ENCODE measurements at places on chromosomes 2 and 18.
A peak's percentile ranks its signal among the peaks of the same experiment; 100 is the strongest.

DNA sequence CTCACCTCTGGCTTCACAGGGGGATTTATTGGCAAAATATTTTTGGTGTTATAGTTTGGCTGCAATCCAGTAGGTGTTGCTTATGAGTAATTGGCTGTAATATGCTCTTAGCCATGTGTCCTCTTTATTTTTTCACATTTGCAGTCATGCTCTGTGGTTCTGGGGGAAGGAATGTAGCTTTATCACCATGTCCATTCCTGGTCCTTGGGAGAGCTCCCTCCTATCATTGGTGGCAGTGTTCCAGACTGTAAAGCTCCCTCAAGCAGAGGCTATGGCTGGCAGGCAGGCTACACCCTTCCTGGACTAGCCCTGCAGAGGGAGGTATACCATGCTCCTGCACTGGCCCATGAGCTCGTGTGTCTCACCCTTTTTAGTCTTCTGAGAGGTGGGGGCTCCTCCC lies 120.0 kb upstream of the FSIP2 start:
- no peak for DNase-seq

DNA sequence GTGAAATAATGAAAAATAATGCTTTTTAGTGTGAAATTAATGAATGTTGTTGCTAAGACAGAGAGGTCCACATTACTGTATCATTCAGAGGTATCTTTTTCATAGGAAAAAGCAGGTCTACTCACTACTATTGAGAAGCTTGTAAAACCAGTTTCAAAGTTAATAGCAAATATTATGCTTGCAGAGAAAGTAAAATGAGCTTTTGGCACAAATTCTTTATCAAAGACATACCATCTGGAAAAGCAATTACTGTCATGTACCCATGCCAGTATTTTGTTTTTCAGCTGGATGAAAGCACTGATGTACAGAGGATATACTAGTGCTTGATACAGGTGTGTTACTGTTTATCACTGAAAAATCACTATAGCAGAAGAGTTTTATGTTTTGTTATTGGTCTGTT lies 77.5 kb downstream of the NCOA1 start:
- DNase-seq: no peak

GRCh38 chr2:236960531-236960930 lies 125.2 kb upstream of the COPS8 start:
- no peak for DNase-seq

DNA sequence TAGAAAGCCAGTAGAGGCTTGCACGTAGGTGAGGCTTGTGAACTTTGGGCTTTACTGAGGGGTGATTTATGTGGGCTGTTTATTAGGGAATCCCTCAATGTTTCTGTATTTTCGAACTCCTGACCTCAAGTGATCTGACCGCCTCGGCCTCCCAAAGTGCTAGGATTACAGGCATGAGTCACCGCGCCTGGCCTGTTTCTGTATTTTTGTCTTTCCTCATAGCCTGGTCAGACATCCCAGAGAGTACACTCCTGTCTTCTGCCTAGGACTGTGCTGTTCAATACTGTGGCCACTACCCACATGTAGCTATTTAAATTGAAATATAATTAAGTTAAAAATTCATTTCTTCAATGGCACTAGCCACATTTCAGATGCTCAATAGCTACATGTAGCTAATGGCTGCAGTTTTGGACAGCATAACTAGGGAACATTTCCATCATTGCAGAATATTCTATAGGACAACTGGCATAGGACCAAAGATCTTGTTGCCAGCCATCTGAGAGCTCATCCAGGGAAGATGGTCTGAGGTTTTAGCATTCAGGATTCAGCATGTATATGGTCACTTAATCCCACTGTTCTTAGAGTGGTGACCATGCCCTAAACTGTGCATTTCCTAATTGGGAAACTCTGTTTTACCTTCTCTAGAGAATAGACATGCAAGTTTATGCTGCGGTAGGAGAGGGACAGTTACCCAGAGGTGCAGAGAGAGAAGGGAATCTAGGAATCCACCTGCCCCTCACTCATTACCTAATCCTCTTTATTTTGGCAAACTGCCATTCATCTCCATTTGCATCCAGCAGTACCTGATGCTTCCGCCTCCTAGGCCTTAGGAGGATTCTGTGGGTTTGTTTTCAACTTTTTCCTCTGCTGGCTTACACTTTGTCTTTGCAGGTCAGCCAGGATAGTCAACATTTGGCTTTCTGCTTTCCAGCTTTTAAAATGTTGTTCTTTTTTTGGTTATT lies 64.4 kb downstream of the LCLAT1 start:
- DNase-seq: no peak

DNA sequence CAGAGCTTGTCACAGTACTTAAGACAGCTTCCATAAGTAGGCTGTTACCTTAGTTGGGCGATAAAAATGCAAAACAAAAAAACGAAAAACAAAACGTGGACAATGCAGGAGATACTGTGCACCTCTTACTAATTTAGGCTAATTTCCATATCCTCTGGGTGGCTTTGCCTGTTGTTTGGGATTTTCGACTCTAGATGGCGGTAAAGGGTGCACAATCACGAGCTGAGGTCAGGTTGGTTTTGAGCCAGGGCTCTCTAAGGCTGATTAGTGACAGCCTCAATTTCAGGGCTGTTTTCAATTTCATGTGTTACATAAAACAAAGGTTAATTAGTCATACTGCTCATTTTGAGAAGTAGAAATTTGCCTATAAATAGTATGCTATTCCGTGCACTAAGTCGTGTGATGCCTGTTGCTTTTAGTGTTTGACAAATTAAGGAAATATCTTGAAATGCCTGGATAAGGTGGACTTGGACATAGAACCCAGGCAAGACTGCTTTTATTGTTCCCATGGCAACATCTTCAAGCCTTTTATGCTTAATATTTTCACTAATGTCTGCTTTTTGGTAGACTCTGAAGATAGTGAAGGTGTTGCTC lies 493.1 kb downstream of the SOCS6 start:
- peak; percentile 38 for DNase-seq

DNA sequence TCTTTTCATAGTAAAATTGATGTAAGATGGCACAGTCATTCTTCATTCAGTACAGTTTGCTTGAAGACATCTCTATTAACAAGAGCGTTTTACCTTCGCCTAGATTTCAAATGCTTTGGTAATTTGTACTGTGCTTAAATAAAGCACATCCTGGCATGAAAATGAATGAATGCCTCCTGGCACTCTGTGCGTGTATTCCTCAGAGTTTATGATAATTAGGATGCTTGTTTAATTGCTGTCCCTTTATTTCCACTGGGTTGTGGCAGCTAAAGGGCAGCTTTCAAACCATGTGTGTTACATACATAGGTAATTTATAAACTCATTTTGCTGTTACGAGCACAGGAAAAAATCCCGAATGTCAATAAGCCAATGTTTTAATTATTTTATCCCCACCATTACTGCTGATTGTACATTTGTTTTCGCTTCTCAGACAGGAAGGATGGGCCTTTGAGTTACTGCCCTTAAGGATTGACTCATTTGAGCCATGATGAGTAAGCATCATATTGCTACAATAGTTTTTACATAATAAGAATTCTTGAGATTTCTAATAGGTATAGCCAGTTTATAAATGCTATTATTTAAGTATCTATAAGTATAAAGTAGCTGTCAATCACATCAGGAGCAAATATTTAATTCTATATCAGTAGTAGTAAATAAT lies 516.5 kb downstream of the XIRP2 start:
- no peak for DNase-seq

GRCh38 chr2:157887946-157888345 lies 11.8 kb upstream of the ACVR1 start:
- no peak for DNase-seq

GRCh38 chr18:37701967-37702366 lies 136.4 kb upstream of the CELF4 start:
- DNase-seq: no peak

- DNase-seq: no peak
Observed at GRCh38 chr2:234556848-234557573, 60.1 kb upstream of the ARL4C start.

GRCh38 chr18:45621061-45621511 lies 5.8 kb downstream of the SLC14A2 start:
- peak; percentile 8 for DNase-seq
